Heart right ventricle (tissue), 16 donors: ENCODE measurements at places on chromosomes 5 and 9. TPM values are rescaled to one million over a fixed set of nuclear protein-coding genes. Genes with fewer than 3 reads are reported as not detected.

Gene PCDHGC4
- 3.5 TPM for total RNA-seq

Gene SH3TC2
- total RNA-seq = 7.1 TPM

Gene GRHPR
- 101 TPM for total RNA-seq

Gene TYRP1
- 138 TPM for total RNA-seq

Gene MARCOL
- total RNA-seq = not detected

Gene BARX1
- total RNA-seq = not detected

Gene RNF20
- 52.3 TPM for total RNA-seq

Gene VLDLR
- total RNA-seq = 134 TPM

Gene SGCD
- 129 TPM for total RNA-seq

Gene GRIN3A
- 0.37 TPM for total RNA-seq

Gene SEC24A
- total RNA-seq = 8.4 TPM

Gene TMEM252
- total RNA-seq = not detected

Gene SPATA6L
- 1.0 TPM for total RNA-seq
